ENCODE measurements at places on chromosomes 13 and 19.

GRCh38 chr19:40686882-40687524, 3.4 kb downstream of the NUMBL start:
- DNase-seq: no peak

DNA sequence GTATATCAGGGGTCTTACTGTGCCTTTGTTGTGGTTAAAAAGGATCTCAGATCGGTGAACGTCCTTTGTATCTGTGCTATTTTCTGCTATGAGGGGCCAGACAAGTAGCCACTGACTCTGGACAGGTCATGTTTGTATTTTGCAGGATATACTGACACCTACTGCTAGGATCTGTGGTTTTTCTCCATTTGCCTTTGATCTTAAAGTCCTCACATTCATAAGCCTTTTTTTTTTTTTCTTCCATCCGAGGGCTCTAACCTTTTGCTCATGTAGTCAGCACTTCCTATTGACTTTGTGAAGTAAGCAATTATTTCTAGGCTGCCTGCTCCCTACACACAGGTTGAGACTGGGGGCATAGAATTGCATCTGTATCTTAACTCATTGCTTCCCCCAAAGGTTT, 106.2 kb downstream of the SLITRK5 start:
- no peak for DNase-seq

DNA sequence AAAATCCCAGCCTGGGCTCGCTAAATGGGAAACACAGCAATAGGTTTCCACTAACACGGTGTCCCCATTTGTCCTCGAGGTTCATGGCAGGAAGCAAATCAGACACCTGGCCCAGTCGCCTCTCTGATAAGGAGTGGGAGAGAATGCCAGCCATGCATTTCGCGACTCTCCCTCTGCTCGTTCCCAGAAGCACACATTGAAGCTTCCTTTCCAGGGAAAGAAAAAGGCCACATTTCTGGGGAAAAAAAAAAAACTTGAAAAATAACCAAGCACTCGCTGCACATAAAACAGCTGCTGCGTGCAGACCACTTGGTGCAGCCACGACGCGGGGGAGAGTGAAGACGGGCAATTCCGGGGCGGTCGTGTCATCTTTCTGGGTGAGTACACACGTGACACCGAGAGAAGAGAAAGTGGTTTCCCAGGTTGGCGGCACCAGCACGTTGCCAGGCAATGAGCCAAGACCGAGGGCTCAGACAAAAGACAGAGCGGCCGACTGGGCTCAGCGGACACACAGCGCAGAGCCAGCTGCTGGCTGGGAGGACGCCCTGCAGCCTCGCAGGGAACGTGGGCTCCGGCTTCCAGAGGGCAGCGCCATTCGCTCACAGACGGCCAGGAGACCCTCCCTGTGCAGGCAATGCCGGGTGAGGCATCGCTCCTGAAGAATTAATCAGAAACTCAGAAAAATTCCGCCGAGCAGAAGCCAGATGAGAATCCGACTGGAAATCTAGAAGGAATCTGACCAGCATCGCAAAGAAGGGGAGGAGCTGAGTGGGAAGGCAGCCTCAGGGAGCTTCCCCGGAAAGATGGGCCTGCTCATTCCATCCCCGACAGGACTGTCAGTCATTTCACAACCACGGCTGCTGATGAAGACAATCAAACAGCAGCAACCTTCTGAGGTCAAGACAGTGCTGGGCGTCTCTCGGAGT, 83.2 kb upstream of the IRS2 start:
- peak; percentile 91 for DNase-seq

DNA sequence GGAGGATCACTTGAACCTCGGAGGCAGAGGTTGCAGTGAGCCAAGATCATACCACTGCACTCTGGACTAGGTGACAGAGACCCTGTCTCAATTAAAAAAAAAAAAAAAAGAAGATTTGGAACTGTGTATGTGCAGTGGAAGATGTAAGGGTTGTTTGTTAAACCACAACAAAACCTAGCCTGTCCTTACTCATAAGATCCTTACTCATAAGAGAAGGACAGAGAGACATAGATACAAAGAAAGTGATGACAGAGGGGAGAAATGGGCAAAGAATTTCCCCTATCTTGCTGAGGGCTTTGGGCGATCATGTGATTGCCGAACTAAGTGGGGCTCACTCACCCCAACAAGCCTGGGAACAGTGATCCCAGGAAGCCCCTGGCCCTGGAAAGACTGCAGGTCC, 7.9 kb downstream of the ITPKC start:
- no peak for DNase-seq

GRCh38 chr19:16125737-16126495, 14.2 kb downstream of the RAB8A start:
- no peak for DNase-seq

DNA sequence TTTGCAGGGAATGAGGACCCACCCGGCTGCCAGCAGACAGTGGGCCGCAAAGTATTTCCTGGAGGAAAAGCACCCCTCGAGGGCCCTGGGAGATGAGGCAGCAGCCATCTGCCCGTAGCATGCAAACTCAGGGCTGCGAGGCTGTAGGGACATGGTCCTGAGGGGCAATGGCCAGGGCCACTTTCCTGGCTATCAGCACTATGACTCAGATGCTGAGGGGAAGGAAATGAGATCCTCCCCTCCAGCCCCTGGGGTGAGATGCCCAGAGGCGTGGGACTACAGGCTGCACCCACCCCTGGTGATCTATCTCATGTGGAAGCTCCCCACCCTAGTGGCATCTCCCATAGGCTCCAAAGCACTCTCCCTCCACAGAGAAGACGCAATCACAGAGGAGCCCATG, 80.1 kb downstream of the SLC7A1 start:
- DNase-seq: no peak
